ENCODE measurements at places on chromosomes 16 and 17. TPM values are rescaled to one million over a fixed set of nuclear protein-coding genes. Genes with fewer than 3 reads are reported as not detected.

Gene KCNAB3
- total RNA-seq = 0.51 TPM

Gene SLC47A2
- not detected for total RNA-seq

Gene KRT16
- total RNA-seq = not detected

Gene PLK1
- total RNA-seq = 4.6 TPM

Gene GHDC
- total RNA-seq = 18.8 TPM

Gene TMEM204
- total RNA-seq = 21.0 TPM

Gene EFCAB5
- 0.34 TPM for total RNA-seq

Gene EXOC3L1
- total RNA-seq = 0.17 TPM

Gene DNAI2
- not detected for total RNA-seq

Gene LRRC36
- not detected for total RNA-seq

Gene CDK12
- total RNA-seq = 36.0 TPM

Gene NDE1
- total RNA-seq = 15.1 TPM

Gene MED9
- total RNA-seq = 16.6 TPM

Gene ZSWIM7
- 9.7 TPM for total RNA-seq

Gene SLC16A5
- total RNA-seq = 13.7 TPM

Gene KRTAP4-1
- not detected for total RNA-seq

Gene CMIP
- 19.9 TPM for total RNA-seq

Gene DRC7
- total RNA-seq = 0.33 TPM

Gene FNDC8
- total RNA-seq = not detected

Gene SOX15
- total RNA-seq = not detected

Gene NFATC2IP
- total RNA-seq = 21.8 TPM

Gene CCL1
- not detected for total RNA-seq

Gene ZNF423
- 4.1 TPM for total RNA-seq

Gene TPPP3
- 2.0 TPM for total RNA-seq

Gene RTN4RL1
- total RNA-seq = 11.4 TPM

Gene PRSS33
- total RNA-seq = not detected

Gene RAC3
- total RNA-seq = 28.3 TPM

Gene TK2
- 63.6 TPM for total RNA-seq

Gene TP53TG3C
- not detected for total RNA-seq

Gene MVD
- 16.7 TPM for total RNA-seq

Gene PIGW
- 1.7 TPM for total RNA-seq

Gene GRB7
- total RNA-seq = not detected

Gene TMIGD1
- not detected for total RNA-seq

Gene TANC2
- total RNA-seq = 22.5 TPM

Gene CMTM2
- not detected for total RNA-seq

Gene SLC16A11
- total RNA-seq = not detected

Gene CA10
- not detected for total RNA-seq

Gene FBXL19
- 2.4 TPM for total RNA-seq

Gene TNP2
- not detected for total RNA-seq

Gene TPSD1
- not detected for total RNA-seq

Gene MTSS2
- 5.4 TPM for total RNA-seq

Gene TUFM
- total RNA-seq = 75.5 TPM

Gene SBK1
- not detected for total RNA-seq

Gene TBC1D3E
- total RNA-seq = not detected

Gene RNF157
- 67.1 TPM for total RNA-seq

Data from subcutaneous adipose tissue (tissue), 4 donors.